Activated T-helper 17 cell treated with anti-CD3 and anti-CD28 coated beads, Interleukin-2, amount 50 U/mL, for 72 hours (primary cell): ENCODE measurements at places on chromosomes 3 and 15.

GRCh38 chr3:71997066-71997653 lies 212.2 kb upstream of the PROK2 start:
- ATAC-seq = peak; percentile 41

DNA sequence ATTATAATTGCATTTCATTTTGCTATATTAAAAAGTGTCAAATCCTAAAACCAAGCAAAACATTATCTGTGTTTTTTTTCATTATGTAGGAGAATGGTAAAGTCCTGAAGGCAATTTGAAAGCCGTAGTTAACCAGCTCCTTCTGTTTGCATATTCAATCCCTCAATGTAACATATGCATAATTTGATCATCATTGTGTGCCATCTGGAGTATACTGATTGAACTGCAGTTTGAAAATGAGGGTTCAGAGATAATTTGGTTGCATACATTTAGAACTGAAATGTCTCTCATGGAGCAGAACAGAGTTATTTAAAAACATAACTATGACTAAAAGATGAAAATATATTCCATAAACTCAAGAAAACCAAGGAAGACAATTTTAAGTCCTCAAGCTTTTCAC lies 518.6 kb downstream of the GBE1 start:
- ATAC-seq = no peak

DNA sequence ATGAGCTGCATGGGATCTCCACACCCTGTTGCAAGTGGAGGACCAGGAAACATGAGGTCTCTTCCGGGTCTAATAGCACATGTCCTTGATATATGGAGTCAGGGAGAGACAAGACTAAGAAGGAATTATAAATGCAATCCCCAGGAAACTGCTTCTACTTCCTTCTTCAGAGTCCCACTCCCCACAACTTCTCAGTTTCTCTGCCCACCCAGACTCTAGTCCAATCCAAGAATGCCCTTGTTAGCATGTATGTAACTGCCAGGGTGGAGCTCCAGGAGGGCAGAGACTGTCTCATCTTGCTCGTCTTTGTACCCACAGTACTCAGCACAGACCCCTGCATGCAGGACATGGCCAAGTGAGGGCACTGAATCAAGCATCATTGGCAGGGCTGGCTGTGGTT lies 8.3 kb downstream of the DAPK2 start:
- ATAC-seq = no peak

DNA sequence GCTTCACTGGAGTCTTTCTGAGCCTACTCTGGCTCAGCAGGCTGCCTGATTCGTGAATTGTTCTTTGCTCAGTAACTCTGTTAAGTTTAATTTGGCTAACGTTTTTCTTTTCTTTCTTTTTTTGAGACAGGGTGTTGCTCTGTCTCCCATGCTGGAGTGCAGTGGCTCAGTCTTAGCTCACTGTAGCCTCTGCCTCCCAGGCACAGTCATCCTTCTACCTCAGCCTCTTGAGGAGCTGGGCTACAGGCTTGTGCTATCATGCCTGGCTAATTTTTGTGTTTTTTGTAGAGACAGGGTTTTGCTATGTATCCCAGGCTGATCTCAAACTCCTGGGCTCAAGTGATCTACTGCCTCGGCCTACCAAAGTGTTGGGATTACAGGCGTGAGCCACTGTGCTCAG lies 165.0 kb downstream of the PEX5L start:
- no peak for ATAC-seq

GRCh38 chr3:9074079-9074478 lies 110.8 kb upstream of the RAD18 start:
- ATAC-seq = no peak

GRCh38 chr3:30754426-30754825 lies 140.0 kb downstream of the GADL1 start:
- ATAC-seq = no peak

GRCh38 chr3:101146946-101147345 lies 153.7 kb upstream of the ABI3BP start:
- no peak for ATAC-seq

- ATAC-seq = no peak
These were observed 733.4 kb downstream of the TUSC7 start for GRCh38 chr3:117443014-117443413.

DNA sequence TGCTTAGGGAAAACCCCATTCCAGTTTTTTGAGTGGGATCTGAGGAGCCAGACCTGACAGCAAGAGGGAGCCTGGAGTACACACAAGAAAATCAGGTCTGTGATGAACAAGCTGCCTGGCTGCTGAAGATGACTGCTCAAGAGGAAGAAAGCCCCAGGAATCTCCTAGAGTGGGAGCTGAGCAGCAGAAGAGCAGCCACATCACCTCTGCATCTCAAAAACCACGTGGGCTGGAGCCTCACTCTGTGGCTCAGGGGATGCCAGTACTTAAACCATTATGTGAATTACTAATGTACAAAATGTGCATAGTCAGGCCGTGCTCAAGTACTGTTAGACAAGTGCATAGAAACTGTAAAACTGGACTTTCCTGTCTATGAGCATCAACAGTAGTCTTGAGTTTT lies 52.4 kb downstream of the SLC9A9 start:
- ATAC-seq = peak; percentile 54

DNA sequence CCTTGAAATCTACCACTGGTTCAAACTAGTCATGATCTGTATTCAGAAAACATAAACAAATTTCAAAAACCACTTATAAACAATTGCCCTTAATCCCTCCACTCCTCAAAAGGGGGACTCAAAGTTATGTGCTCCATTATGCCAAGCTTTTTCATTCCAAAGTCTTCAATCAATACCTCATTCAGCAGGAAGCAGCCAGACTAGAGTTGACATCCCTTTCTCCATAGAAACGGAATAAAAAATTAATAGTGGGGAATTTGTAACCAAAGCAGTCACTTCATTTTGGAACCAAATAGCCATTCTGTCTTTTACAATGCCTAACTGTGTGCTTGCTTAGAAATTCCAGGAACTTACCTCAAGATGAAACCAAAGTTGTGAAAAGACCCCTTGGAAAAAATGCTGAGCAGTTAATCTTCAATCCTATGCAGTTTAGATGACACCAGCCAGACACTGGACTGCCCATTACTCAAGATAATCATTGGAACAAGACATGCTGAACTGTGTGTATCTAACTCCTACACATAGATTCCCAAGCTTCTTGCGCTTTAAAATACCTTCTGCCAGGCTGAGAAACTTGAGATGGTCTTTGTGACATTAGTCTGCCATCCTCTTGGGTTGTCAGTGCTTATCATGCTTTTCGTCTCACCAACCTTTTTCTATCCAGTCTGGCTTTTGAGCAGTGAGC lies 406.2 kb downstream of the PLOD2 start:
- no peak for ATAC-seq

DNA sequence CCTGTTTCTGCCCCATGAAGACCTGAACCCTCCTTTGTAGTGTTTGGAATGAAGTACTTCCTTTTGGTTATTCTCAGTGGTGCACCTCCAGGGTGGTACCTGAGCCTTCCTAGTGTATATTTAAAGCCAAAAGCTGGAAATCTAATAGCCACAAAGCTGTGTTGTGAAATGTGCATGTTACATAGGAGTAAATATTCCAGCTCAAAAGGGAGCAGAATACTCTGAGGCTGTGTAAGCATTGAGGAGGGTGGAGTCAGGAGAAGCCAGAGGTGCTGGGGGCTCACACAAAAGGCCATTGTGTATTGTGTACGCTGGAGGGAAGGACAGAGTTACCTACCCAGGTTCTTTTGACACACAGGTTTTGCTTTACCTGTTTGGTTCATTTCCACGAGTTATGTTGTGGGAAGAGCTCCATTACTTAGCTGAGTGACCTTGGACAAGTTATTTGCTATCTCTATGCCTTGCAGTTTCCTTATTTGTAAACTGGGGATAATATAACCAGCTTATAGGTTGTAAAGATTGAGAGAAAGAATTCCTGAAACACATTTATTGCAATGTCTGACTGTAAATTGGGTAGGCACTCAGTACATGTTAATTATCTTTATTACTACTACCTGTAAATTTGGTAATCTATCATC lies 24.7 kb downstream of the GPR171 start:
- ATAC-seq = no peak

GRCh38 chr3:55923207-55923606 lies 436.1 kb upstream of the WNT5A start:
- ATAC-seq = no peak

GRCh38 chr3:35675621-35676020 lies 36.3 kb downstream of the ARPP21 start:
- no peak for ATAC-seq

GRCh38 chr3:11339541-11339940 lies 67.3 kb downstream of the ATG7 start:
- ATAC-seq = no peak

GRCh38 chr3:187841560-187841959 lies 96.3 kb upstream of the BCL6 start:
- ATAC-seq = peak; percentile 73

DNA sequence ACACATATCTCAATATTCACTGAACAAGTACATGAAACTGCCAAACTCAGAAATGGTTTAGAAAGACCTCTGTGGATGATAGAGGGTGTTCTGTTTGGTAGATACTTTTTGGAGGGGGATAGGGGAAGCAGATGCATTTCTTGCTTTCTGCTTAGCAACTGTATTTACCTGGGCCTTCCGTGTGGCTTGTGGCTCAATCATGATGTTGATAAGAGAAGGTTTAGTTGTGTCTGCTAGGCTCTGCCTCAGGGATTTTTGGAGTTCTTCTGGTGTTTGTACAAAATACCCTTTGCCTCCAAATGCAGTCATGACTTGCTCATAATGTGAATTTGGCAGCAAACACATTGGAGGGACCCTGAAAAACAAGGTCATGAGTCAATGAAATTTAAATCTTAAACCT lies 38.2 kb downstream of the HACL1 start:
- no peak for ATAC-seq

GRCh38 chr3:85977615-85978338 lies 1013.2 kb downstream of the VGLL3 start:
- no peak for ATAC-seq

- no peak for ATAC-seq
These were observed 74.7 kb upstream of the C15orf39 start for GRCh38 chr15:75126864-75127580.

GRCh38 chr15:81284256-81285031 lies 39.5 kb downstream of the STARD5 start:
- ATAC-seq = no peak

- ATAC-seq = no peak
These were observed 13.8 kb upstream of the PPP4R2 start for GRCh38 chr3:72982609-72983366.

GRCh38 chr3:42746455-42747450 lies 26.3 kb downstream of the CCDC13 start:
- ATAC-seq = no peak

GRCh38 chr15:70530906-70531305 lies 232.5 kb downstream of the UACA start:
- no peak for ATAC-seq

GRCh38 chr15:71219645-71220044 lies 104.4 kb downstream of the THSD4 start:
- ATAC-seq = no peak

GRCh38 chr3:73568371-73568862 lies 56.3 kb downstream of the PDZRN3 start:
- ATAC-seq = no peak

- ATAC-seq = no peak
These were observed 121.2 kb upstream of the PLXND1 start for GRCh38 chr3:129727707-129728106.

DNA sequence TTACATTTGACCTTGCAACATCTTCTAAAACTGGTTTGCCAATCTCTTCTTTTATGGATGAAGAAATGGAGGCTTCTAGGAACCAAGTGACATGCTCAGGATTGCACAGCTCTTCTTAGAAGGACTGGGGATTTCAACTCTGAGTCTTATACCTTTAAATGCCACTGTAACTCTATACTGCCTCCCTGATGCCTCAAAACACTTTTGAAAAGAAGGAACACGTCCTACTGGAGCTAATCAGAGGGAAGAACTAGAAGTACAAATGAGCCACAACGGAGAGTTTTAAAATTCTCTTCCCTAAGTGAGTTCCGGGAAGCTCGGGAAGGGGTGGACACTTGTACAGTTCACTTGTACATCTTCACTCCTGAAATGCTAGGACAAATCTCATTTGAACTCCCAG lies 949 bp upstream of the MITF start:
- no peak for ATAC-seq

DNA sequence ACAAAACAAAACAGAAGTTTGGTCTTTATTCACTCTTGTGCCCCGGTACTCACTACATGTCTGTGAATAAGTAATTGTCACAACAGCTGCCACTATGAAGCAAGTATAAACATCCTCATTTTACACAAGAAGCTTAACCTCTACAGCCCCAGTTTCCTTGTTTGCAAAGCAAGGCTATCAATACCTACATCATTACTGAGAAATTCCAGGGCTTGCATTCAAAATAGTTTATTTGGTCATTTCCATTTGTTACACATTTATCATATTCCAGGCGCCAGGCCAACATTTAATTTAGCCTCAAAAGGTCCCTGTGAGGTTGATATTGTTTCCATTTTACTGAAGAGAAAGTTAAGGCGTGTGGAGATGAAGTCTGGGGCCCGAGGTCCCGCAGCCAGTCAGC lies 161.4 kb upstream of the LRTM1 start:
- ATAC-seq = no peak

GRCh38 chr3:11323813-11324212 lies 51.6 kb downstream of the ATG7 start:
- no peak for ATAC-seq

DNA sequence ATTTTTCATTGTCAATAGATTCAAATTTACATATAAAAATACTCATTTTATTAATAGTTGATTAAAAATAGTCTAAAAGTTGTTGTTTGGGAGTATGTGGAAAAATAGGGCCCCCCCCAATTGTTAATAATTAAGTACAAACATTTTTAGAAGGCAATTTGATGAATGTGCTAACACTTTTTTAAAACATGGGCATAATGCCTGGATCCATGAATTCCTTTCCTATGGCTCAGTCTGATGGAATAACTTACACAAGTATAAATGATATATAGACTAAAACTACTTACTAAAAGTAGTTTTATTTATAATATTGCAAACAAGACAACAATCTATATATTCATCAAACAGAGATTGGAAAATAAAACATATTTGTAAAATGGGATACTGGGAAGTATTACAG lies 247.2 kb upstream of the LRRN1 start:
- ATAC-seq = no peak

- ATAC-seq = no peak
These were observed 21.1 kb downstream of the CCDC32 start for GRCh38 chr15:40543631-40544294.

GRCh38 chr15:37246856-37247255 lies 146.5 kb upstream of the MEIS2 start:
- no peak for ATAC-seq

GRCh38 chr3:24027946-24028345 lies 82.9 kb downstream of the NR1D2 start:
- ATAC-seq = no peak
